A172 (cell line): ENCODE measurements at places on chromosomes 11 and 22. TPM values are rescaled to one million over a fixed set of nuclear protein-coding genes. Genes with fewer than 3 reads are reported as not detected.

CACNA1I gene
- 0.02 and 0.05 TPM in 2 replicates for total RNA-seq

FOLH1 gene
- total RNA-seq = not detected in 2 replicates

- DNase-seq = peak; percentile 91
These were observed 62.7 kb downstream of the DBX1 start for GRCh38 chr11:20097319-20098221.

GRCh38 chr11:57675176-57675941 lies 7.4 kb downstream of the ZDHHC5 start:
- no peak for DNase-seq

DNA sequence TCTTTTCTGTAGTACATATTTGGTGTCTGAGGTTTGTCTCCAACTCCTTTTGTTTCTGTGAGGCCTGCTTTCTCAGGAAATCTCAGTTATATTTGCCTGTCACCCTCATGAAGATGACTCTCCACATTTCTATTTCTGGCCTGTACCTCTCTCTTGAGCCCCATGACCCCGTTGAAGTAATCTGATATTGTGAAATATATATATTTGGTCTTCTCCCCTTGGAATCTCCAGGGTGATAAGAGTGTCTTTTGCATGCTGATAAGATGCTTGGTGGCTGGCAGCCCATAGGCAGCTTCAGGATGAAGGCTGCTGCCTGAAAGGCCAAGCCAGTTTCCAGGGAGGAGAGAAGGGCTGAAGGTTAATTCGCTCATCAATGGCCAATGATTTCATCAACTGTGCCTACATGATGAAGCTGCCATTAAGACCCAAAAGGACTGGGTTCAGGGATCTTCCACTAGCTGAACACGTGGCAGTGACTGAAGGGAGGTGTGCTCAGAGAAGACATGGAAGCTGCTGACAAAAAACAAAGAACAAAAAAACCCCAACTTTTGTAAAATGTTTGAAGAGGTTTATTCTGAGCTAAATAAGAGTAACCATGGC lies 67.4 kb downstream of the MICAL2 start:
- no peak for DNase-seq
